Esophagus (tissue), 2 donors: ENCODE measurements at places on chromosomes 2 and 18. TPM values are rescaled to one million over a fixed set of nuclear protein-coding genes. Genes with fewer than 3 reads are reported as not detected.

NPHP1 gene
- polyA plus RNA-seq: 2.3 TPM

NAT8 gene
- polyA plus RNA-seq: not detected

REG1B gene
- polyA plus RNA-seq: 1.8 TPM

TUBA3E gene
- polyA plus RNA-seq: not detected

MDH1B gene
- polyA plus RNA-seq: 0.51 TPM

HJURP gene
- polyA plus RNA-seq: 6.6 TPM

IL36G gene
- polyA plus RNA-seq: 54.5 TPM

COPS7B gene
- 16.3 TPM for polyA plus RNA-seq

POTEI gene
- polyA plus RNA-seq: not detected

RGPD4 gene
- not detected for polyA plus RNA-seq

LBX2 gene
- polyA plus RNA-seq: 0.12 TPM

EFR3B gene
- polyA plus RNA-seq: 0.12 TPM
